Immature natural killer cell (primary cell): ENCODE measurements at places on chromosomes 5 and 9.
A peak's percentile ranks its signal among the peaks of the same experiment; 100 is the strongest.

DNA sequence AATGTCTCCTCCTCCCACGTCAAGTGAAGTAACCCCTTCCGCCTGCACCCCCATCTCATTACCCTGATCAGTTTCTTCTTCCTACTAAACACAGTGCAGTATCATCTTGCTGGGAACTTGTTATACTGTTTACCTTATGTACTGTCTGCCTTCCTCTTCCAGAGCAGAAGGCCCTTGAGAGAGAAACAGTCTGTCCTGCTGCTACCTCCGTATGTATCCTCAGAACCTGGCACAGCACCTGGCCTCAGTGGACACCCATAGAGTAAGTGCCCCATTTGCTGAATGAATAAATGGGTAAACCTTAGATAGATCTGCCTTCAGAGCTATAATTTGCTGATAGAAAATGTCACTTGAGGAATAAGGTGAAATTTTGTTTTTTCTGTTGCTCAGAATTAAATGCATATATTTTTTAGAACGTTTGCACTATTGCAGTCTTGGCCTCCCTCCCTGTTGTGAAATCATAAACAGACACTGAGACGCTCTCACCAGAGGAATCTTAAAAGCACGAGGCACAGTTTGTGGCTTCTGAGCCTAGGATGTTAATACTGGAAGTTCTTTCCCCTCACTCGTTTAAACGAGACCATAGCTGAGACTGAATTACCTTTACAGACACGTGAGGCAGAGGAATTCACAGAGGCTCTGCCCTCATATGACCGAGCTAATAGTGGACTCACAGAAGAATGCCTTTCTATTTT, 223.1 kb upstream of the DAP start:
- DNase-seq, result no peak

DNA sequence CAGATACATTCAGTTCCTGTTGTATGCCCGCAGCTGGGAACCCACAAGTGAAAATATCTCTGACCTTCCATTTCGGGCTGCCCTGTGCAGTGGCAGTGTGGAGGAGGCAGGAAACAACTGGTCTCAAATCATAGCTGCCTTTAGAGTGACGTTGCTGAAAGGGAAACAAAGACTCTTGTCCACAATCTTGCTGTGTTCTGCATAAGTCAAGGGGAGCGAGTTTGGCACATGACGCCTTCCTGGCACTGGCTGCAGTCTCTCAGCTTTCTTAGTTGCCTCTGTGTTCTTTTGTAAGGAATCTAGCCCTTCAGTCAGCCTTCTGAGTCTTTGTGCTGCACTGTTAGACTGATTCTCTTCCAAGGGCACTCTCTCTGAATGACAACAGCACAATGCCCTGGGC, 24.0 kb downstream of the ADAMTS16 start:
- DNase-seq, result no peak

DNA sequence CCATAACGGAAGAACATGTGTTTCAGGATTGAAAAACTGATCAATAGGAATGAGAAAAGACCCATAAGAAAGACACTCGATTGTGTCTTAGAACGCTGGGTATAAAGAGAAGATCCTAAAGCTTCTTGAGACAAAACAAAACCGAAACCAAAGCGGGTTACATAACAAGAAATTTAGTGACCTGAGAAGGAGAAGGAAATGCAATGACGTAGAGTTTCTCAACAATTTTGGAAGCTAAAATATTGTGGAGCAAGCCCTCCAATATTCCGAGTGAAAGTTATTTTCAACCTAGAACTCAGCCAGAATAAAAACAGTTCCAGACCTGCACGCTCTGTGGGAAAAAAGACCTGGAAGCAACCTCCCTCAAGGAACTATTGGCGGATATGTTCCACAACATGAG, 81.9 kb upstream of the FREM1 start:
- no peak for DNase-seq

DNA sequence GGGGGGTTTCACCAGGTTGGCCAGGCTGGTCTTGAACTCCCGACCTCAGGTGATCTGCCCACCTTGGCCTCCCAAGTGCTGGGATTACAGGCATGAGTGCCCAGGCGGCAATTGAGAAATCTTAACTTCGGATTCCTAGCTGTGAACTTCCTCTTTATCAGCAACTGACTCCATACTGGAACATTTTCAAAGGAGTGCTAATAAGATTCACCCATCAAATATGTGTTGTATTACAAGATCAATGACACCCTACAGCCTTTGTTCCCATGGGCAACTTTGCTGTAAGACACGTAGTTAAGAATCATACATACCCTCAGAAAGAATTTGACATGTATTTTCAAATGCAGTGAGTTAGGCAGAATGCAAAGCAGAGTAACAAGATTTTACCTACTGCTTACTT, 23.1 kb upstream of the ACOT12 start:
- no peak for DNase-seq

DNA sequence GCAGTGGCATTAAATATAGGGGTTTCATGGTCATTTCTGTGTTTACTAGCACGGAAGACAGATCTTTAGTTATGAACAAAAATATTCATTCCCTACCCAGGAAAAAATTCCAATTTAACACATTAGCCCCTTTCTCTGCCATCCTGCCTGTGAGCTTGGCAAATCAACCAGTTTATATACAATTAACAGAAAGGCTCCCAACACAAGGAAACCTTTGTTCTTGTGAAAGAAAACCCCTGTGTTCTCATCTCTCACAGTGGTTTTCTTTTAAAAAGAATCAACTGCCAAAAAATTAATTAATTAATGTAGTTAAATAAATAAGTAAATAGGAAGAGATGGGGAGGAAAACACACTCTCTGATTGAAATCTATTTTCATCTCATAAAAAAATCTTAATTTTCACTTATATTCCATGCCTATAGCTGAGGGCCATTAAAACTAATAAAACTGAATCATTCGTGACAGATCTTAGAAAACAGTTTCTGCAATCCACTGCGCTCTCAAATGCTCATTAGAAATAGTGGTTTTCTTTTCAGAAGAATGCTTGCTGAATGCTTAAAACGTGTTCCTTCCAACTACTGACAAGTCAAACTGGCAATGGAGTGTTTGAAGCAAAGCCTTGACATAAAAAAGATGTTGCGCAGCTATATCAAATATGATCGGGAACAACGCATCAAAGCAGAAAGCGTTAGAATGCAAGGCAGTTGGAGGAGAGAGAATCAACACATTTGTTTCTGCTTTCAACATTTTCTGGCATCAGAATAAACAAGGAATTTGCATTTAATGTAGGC, 387.7 kb downstream of the TLR4 start:
- DNase-seq, result no peak

- no peak for DNase-seq
Observed at GRCh38 chr5:124876566-124876965, 130.1 kb upstream of the ZNF608 start.

DNA sequence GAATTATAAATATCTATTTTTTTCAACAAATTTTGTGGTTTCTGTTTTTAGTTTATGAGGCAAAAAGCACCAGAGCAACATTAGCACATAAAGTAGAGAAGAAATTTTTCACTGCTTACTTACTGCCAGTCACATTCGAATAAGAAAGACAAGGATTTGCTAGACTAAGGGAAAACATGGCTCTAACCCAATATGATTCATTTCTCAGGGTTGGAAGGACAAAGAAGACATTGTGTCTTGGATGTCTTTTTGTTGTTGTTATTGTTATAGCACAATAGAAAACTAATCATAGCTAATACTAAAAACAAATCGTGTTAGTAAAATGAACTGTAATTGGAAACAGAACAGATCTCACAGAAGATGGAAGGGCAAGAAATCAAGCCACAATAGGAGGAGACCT, 90.9 kb upstream of the SLCO6A1 start:
- DNase-seq, result no peak

DNA sequence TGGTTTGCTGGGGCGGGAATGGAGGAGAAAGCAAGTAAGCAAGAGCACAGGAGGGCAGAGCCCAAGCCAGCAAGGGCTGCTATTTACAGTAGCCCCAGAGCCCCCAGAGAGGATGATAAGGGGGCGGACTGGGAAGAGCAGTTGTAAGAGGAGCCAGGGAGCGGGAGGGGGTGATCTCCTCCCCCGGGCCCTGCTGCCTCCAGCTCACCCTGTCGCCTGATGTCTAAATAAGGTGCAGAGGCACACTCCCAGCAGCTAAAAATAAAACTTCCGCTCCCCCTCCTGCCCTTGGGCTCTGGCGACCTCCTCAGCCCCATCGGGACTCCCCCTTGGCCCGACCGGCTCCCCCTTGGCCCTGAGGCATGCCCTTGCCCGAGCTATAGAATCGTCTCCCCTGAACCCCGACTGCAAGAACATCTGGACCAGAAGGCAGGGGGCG, 14.4 kb upstream of the CCDC69 start:
- no peak for DNase-seq

GRCh38 chr5:173051746-173052145, 4.4 kb upstream of the CREBRF start:
- no peak for DNase-seq

DNA sequence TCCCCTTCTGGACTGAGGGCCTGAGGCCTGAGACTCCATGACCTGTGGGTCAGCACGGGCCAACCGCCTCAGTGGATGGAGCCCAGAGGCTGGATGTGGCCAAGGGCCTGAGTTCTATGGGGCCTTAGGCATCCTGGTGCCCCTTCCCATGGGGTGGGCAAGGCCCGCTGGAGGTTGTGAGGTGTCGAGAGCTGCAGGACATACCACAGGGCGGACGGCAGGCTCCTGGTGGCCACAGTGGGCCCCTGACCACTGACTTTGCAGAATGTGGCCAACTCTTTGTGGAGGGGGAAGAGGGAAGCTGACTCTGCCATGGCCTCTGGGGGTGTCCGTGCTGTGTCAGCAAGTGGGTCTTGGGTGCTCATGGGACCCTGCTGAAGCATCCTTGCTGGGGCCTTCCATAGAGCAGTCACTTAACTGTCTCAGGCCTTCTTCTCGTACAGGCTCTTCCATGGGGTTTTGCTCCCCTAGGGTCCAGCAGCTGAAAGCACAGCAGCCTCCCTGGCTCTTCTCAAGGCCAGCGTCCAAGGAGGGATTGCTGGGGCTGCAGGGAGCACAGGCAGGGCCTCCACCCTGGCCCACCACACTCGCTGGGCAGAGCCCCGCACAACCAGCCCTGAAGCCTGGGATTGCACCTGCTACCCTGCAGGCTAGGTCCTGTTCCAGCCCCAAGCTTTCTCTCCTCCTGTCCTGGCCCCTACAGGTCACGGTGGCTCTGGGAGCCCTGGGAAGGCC, 21.6 kb upstream of the SLC9A3 start:
- no peak for DNase-seq

GRCh38 chr9:128057724-128058409, 9.3 kb downstream of the NAIF1 start:
- DNase-seq, result no peak

GRCh38 chr9:123002754-123003153, 30.7 kb upstream of the GPR21 start:
- no peak for DNase-seq

DNA sequence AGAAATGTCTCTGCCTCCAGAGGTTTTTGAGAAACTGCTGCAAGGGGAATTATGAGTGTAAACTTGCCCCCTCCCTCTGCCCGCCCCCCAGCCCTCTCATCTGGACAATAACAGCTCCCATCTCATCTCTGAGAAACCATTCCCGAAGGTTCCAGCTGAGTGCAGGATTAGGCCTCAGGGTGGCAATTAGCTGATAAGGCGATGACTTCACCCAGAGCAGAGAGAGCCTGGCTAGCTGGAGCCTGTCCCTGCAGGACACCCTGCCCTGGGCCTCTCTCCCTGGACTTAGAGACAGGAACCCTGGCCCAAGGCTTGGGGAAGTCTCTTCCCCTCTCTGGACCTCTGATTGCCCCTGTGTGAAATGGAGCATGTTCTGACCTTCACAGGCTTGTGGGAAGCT, 45.7 kb upstream of the HAND1 start:
- DNase-seq, result no peak

- DNase-seq, result peak; percentile 67
Observed at GRCh38 chr5:5523066-5523505, 100.6 kb downstream of the ICE1 start.

DNA sequence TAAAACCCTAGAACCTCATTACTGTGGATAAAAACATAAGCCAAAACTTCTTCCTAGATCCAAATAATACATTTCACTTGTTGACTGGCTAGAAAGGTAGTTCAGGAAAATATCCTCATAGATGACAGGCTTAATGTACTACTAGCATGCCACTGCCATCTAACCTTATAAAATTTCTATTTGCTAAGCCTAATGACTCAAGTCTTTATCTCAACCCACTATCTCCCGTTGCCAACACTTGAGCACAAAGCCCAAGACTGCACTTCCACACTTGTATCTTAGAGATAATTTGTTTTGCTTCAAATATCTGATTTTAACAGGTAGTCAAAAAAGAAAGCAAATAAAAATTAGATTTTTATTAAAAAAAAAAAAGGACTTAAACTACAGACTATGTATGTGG, 42.7 kb downstream of the FBXL17 start:
- no peak for DNase-seq

DNA sequence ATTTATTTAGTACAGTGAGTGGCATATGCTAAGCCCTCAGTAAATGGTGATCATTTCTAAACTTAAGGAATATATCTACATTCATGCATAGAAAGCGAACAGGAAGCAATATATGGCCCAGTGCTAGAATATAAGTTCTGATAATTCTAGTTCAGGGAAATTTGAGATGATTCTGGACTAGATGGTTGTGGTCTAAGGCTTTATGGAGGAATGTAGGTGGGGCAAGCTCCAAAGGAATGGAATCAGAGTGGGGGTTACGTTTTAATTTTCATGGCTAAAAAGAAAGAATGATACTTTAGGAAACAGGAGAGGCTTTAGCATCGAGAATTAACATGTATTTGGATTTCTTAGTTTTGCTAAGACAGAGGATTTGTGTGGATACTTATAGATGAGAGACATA, 56.1 kb downstream of the MTREX start:
- no peak for DNase-seq

DNA sequence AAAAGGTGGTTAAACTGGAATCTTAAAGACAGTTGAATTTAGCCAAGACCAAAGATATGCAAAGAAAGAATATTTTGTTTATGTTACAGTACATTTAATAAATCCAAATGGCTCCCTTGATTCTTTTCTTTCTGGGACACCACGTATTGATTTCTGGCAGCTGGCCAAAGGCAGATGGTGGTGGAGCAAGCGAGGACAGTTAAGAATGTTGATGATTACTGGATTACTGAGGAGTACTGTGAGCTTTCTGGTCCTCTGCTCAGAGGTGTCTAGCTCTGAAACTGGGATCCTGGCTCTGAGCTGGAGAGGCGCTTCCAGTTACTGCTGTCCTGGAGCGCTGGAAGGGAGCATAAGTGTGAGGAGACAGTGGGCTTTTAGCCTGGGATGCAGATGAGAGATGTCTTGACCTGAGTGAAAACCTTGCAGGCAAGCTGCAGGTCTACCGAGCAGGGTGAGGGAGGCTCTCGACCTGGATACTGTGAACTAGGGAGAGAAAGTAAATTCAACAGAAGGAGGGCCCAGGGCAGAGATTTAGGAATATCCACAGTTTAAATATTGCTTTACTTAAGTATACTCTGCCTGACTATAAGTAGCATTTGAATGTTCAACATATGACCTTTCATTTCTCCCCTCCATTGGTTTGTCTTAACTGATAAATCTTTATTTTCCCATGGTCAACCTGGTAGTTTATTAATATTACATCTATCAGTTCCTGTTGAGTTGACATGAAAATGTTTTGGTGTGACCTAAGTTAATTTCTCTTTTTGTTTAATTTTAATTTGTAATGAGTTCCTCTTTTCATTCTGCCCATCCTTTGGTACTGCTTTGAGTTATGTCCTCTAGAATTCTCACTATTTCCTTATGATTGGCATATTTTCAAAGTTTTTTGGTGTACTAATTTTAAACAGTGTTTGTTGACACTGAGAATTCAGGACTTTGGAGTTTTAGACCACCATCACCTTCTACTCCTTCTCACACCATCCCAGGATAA, 3.7 kb downstream of the SYK start:
- no peak for DNase-seq

- no peak for DNase-seq
Observed at GRCh38 chr5:17838469-17838868, 204.2 kb downstream of the TAF11L14 start.

GRCh38 chr5:135602882-135603721, 24.3 kb upstream of the CXCL14 start:
- DNase-seq, result no peak
